Tongue (tissue), 3 donors: ENCODE measurements at places on chromosomes 2 and 18.

GRCh38 chr2:126970583-126970982 is 71.9 kb downstream of the TEX51 start:
- peak; percentile 64 for DNase-seq

- DNase-seq, result no peak
These were observed 26.0 kb upstream of the GALR1 start for GRCh38 chr18:77223653-77224052.

- no peak for DNase-seq
These were observed 380.3 kb downstream of the RND3 start for GRCh38 chr2:150107170-150107569.

GRCh38 chr18:8928847-8929780 is 173.4 kb upstream of the NDUFV2 start:
- no peak for DNase-seq

DNA sequence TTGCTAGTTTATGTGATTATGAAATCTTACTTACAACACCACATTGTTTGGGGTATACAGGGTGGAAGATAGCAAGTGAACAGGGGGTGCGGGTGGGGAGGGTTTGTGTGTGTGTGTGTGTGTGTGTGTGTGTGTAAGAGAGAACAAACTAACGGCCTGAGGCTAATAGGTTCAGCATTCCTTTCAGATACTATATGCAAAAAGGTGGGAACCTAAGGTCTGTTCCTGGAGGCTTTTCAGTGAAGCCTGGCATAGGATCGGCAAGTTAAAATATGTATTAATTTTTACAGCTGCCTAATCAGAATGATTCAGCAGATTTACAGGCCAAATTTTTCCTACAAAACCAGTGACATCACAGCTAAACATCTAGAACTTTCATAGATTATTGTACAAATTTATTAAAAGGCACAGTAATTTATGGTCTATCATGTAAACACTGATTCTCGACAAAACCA is 7.6 kb upstream of the SPDYA start:
- DNase-seq, result no peak

- peak; percentile 44 for DNase-seq
These were observed 406.5 kb downstream of the XIRP2 start for GRCh38 chr2:167294776-167295140.

- no peak for DNase-seq
These were observed 814 bp upstream of the RAB1A start for GRCh38 chr2:65130664-65131175.

DNA sequence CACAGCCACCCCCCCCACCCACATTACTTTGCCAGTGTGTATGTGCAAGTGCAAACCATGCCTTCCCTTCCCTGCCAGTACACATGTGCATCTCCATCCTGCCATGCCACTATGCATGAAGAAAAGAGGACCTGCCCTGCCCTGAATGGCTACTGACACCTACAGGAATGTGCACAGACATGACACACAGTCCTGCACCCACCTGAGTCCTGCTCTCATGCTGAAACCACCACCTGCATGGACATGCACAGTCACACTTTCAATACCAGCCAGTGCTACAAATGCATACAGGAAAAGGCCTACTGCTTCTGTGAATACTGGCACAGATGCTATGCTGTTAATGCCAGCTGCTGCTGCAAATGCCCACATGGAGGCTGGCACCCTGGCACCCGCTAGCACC is 334.4 kb upstream of the DLGAP1 start:
- DNase-seq, result no peak

DNA sequence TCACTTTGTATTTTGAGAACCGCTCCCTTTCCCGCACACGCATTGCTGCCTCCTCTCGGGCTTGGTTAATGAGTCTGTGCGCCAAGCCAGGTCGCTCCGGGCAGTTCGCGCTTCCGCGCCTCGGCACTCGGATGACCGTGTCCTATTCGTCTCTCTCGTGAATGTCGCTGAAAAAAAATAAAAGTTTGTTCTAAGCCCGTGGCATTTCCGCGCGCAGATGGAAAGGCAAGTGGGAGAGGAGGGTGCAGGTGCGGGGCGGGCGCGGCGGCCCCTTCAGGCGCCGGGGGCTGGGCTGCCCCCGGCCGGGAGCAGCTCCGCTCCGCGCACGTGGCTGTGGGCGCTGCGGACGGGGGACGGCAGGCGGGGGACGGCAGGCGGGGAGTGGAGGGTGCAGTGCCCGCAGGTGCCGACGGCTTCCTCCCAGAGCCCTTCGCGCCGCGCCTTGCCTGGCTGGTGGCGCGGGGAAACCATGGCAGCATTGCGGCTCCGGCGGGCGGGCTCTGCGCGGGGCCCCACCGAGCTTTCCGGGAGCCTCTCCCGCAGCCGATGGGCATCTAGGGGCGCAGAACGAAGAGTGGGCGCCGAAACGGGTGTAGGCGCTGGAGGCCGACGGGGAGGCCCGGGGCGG is 159.6 kb upstream of the SIX2 start:
- peak; percentile 56 for DNase-seq

DNA sequence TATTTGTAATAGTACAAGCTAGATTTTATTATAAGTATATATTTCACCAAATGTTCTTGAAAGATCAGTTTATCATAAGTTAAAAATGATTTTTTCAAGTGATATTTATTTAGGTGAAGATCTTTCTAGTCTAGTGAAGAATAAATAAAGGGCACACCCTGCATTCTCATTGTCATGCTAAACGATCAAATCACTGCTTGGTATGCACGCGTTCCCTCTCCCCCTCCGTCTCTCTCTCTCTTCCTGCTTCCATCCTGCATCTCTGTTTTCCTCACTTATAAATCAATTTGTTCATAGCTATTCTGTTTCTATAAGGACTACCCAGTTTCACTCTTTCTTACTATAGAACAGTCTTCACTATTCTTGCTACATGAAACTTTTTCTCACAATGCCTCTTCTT is 1067.4 kb downstream of the LRP1B start:
- no peak for DNase-seq

DNA sequence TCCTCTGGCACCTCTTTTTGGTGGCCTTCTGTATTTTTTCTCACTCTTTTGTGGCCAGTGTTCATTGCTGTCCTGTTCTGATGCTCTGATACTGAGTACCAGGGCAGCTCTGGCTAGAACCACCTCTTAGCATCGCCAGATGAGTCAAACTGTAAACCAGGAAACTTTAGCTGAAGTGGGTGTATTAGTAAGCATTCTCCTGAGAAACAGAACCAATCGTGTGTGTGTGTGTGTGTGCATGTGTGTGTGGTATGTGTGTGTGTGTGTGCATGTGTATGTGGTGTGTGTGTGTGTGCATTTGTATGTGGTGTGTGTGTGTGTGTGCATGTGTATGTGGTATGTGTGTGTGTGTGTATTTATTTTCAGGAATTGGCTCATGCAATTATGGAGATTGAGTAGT is 166.3 kb upstream of the SKOR2 start:
- no peak for DNase-seq

GRCh38 chr18:3984163-3984757 is 470.8 kb downstream of the DLGAP1 start:
- no peak for DNase-seq

GRCh38 chr2:170218456-170218855 is 40.5 kb downstream of the MYO3B start:
- no peak for DNase-seq

DNA sequence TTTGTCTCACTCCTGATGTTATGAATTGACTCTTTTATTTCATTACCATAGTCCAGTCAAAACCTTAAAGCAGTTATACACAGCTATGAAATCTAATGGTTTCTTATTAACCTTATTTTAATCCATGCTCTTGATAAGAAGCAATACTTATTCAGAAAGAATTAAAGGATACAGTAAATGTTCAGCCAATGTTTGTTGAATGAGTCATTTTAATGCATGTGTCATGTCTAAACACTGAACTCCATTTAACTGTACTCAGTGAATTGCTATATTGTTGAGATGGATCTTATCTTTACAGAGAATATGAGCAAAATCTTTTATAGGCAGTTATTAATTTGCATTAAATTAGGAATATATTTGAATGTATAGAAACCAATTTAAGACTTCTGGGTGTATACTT is 135.1 kb upstream of the TFPI start:
- DNase-seq, result no peak

GRCh38 chr2:204177977-204178522 is 241.5 kb downstream of the ICOS start:
- no peak for DNase-seq

DNA sequence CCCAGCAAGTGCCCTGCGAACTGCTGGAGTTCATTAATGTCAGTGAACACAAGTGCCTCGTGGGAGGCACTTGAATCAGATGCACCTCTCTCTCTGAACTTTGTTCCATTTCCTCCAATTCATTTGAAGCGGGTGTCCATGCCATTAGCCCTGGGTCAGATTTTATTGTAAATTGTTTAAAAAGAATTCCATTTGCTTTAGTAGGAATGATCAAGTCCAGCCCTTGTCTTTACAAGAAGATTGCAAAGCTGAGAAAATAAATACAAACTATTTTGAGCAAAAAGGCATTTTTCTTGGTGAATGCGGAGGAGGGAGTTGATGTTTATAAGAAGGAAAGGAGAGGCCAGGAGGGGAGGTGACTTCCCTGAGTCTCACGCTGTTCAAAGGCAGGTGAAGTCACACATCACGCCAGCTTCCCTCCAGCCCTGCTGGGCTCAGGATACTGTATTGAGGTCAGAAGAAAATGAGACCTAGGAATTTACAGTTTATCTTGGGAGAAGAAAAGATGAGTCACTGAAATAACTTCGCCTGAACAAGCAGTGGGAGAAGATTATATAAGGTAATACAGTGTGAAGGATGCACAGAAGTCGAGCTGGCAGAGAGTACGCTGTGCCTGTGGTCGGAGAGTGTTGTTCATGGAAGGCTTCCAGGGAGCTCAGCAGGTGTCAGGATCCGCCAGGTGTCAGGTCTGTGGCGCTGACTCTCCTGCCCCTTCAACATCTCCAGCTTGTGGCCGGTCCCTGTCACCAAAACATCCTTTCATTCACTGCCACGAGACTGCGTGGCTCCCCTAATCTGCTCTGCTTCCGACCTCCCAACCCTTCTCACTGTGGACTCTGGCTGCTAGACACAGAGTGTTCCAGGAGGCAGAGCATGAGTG is 36.5 kb downstream of the EFR3B start:
- no peak for DNase-seq

DNA sequence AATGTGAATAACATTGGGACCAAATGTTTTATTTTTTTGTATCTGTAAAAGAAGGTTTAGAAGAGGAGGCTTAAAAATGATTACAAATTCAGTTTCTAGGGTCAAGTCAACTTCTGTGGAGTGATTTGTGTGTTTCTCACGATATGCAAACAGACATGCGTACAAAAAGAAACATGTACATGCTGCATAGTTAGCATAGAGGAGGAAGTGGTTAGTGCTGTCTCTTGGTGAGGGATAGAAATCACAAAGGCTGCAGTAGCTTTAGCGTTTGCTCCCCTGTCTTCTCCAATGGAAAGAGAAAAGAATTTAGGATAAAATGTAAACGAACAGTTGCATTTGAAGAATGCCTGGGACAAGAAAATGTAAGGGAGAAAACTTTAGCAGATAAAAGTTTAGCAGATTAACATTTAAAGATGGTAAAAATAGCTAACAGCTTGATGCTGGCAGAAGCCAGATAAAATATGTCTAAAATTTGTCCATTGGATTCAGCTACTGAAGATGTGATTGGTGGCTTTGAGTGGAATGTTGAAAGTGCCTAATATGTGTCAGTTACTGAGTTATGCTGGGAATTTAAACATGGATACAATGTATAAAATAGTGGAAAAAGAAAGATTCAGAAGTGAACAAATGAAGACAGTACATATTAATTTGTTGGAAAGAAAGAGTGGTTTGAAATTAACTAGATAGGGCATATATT is 44.9 kb downstream of the MALT1 start:
- no peak for DNase-seq

DNA sequence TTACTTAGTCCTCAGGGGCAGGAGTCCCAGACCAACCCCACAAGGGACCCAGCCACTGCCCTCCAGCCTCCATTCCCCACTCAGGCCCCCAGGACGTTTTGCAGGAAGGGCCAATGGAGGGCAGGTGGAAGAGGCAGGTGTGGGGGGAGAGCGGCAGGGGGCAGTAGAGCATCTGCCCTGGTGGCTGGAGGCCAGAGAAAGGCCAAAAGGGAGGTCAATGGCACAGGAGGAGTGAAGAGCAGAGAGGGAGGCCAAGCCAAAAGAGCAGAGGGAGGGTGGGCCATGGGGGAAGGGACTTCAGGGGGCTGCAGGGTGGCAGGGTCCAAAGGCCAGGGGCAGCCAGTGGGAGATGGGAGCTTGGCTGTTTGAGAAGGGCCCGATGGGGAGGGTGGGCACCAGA is 17.3 kb upstream of the GPR55 start:
- no peak for DNase-seq

DNA sequence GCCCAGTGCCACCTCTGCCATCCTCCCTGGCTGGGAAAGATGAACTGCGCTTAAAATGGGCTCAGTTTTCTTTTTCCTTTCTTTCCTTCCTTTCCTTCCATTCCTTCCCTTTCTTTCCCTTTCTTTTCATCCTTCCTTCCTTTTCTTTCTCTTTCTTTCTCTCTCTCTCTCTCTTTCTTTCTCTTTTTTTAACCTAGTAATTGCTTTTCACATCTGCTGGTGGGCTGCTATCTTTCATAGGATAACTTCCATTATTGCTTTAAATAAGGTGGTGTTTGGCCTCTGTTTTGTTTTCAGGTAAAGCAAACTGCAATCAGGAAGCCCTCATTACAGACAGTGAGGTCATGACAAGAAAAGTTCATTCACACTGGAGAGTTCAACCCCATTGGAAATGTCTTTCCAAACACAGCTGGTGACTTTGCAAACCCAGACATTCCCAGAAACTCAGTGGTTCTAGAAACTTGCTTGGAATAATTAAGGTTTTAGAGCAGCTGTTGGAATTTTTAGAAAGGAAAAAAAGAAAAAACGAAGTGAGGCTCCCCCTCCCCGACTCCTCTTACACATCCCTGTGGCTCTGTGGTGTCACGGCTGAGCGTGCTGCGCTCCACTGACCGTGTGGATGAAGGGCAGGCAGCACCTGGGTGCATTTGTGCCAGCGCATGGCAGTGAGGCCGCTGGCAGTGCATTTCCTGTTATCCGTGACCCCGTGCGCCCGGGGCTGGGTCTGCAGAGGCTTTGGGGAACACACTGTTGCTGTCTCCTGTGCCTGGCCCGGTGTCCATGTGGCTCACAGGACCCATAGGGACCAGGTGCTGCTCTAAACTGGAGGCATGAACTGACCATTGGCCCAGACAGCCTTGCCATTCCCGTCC is 76.9 kb downstream of the MBP start:
- peak; percentile 75 for DNase-seq

GRCh38 chr2:226903179-226903578 is 67.3 kb downstream of the RHBDD1 start:
- no peak for DNase-seq
